Stimulated activated CD4-positive, alpha-beta T cell treated with anti-CD3 and anti-CD28 coated beads, Interleukin-15, amount 100 ng/mL, for 1 hour (primary cell): ENCODE measurements at places on chromosomes 3 and 15.

- no peak for DNase-seq
Observed at GRCh38 chr3:191959876-191960413, 499.0 kb downstream of the PYDC2 start.

DNA sequence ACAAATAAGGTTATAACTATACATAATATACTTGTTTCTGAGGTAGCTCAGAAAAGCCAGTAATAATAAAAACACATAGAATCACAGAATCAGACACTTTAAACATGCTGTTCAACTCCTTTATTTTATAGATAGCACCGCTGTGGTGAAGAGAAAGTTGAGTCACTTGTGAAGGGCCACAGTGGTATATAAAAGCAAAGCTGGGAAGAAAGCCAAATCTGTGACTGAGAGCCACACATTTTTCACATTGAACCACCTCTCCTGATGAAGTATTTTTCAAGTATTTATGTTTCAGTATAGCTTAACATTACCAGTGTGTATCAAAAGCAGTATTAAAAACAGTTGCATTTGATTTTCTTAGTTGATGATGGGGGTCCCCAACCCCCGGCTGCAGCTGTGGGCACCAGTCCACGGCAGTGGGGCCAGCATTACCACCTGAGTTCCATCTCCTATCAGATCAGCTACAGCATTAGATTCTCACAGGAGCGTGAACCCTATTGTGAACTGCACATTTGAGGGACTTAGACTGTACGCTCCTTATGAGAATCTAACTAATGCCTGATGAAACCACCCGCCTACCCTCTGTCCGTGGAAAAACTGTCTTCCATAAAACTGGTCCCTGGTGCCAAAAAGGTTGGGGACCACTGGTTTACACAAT is 46.2 kb downstream of the TBL1XR1 start:
- no peak for DNase-seq

DNA sequence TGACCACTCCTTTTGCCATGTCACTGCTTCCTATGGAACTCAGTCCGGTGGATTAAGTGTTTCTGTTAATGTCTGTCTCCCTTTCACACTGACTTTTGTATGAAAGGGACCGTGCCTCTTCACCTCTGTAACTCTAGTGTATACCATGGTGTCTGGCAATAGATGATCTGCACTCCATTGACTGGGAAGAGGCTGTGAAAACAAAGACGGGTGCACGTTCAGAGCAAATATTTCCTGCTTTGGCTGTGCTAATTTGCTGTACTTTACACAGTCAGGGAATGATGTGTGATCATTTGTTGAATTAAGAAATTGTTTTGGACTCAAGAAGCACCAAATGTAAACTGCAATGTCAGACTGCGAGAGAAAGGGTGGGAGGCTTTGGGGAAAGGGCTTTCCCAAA is 315.2 kb downstream of the RORA start:
- DNase-seq = no peak

DNA sequence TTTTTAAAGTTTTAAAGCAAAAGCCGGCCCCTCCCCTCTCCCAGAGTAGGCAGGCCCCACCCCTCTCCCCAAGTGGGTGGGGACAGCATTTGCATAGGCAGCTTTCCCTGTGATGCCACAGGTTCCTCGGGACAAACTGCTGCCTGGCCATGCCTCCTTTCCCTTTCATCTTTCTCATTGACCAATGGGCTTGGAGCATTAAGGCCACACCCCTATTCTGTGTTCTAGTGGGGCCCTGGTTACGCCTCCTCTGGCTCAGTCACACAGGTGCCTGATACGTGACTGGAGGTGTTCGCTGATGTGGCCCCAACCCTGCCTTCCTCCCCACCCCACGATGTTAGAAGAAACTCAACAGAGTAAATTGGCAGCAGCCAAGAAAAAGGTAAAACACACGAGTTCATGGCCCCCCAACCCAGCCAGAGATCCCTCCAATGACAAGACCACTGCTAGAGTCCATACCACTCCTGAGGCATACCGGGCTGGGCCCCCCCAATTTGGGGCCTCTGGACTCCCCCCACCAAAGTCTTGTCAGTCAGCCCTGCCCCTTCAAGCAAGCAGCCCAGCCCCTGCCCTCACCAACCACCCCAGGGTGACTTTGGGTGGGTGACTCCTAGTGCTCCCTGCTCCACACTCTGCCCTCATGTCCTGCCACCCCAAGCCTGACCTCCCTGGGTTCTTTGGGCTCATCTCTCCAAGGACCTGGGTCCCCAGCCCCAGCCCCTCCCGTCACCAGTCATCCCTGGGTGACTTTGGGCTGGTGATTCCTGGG is 62.8 kb upstream of the CSPG4 start:
- no peak for DNase-seq

GRCh38 chr15:53437985-53438841 is 321.2 kb downstream of the WDR72 start:
- DNase-seq = no peak

GRCh38 chr15:77037388-77038209 is 33.3 kb downstream of the TSPAN3 start:
- no peak for DNase-seq

- DNase-seq = no peak
Observed at GRCh38 chr15:52556524-52557273, 12.1 kb downstream of the ARPP19 start.

GRCh38 chr15:59662260-59662659 is 4.9 kb upstream of the GTF2A2 start:
- no peak for DNase-seq

DNA sequence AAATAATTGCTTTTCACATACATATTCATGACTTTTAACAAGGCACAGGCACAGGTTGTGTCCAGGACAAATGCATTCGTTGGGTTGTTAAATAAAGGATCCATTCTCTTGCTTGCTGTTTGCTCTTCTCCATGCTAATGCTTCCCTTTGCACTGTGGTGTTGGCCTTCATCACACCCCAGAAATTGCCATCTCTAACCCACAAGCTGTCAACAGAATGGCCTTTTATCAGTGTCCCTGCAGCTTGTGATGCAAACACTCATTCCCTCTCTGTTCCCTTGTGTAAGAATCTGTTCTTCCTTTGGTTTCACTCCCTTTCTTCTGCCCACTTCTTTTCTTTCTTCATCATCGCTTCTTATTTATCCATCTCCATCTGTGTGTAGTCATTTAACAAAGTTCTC is 72.2 kb downstream of the SLC7A14 start:
- DNase-seq = no peak

- no peak for DNase-seq
Observed at GRCh38 chr3:169661361-169662131, 2.0 kb downstream of the MECOM start.

- no peak for DNase-seq
Observed at GRCh38 chr3:61772456-61772855, 211.1 kb downstream of the PTPRG start.

- no peak for DNase-seq
Observed at GRCh38 chr3:191795196-191795595, 334.2 kb downstream of the PYDC2 start.

- DNase-seq = no peak
Observed at GRCh38 chr15:59306520-59307164, 66.0 kb downstream of the MYO1E start.

DNA sequence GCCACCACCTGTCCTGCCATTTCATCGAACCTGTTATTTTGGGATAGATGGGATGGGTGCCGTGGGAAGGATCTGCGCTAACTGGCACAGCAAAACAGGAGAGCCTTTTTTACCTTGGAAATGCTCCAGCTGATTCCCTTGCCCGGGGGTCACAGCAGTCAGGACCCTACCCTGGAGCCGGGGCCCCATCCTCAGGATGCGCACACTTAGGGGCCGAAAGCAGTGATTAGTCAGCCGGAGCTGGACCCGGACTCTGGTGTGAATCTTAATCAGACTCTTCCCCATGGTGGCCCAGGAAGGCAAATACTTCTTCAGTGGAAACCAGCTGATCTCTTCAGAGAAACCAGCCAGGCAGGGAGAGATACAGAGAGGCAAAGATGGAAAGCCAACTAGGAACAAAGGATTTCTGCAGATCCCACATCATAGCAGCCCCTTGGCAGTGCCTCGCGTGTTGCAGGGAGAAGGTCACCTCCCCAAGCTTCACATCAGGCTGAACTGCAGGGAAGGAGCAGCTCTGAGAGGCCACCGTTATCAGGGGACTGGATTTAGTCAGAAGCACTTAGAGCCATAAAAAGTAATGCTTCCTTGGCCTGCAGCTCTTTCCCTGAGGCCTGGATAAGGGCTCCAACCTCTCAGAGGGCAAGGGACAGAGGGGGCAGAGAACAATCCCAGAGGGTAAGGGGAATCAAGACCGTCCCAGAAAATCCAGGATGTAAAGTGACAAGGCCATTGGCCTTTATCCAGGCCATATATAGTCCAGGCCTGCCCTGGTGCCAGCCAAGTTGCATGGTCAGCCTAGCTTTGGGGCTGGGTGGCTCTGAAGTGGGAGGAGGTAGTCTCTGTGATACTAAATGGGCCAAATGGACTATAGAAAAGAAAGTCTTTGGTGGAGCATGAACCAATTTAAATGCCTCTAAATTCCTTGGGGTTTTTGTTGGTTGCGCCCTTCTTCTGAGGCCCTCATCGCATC is 52.9 kb downstream of the WDR76 start:
- DNase-seq = no peak

DNA sequence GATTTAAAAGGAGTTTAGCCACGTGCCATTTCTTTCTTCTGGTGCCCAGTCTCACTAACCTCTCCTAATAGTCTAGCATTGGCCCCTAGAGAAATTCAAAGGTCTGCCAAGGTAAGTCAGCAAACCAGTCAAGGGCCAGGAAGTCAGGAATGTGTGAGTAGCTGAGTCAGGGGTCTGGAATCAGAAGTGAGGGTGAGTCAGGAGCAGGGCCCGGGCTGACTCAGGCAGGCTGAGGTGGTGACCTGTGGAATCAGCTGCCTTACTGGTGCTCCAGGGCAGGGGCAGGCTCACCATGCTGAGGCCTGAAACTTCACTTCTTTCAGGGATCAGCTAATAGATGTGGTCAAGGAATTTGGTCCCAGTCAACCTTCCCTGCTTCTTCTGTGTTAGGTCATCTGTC is 105.8 kb upstream of the MYZAP start:
- no peak for DNase-seq

DNA sequence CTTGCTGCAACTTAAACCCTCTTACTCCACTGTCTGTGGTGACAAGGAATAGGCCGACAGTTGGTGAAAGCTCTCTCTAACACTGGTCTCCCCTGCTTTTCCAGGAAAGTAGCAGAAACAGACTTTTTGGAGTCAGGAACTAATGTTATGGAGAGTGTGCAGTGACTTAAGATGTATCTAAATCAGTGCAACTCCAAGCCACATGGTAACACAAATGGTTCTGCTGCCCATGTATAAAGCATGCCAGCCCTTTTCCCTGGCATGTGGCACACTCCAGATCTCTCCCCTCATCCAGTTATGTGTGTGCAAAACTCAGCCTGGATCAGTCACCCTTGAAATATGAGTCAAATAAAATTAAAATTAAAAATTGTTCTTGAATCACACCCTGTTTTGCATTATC is 55.4 kb downstream of the SEMA5B start:
- DNase-seq = no peak

GRCh38 chr3:99568663-99569335 is 69.6 kb upstream of the COL8A1 start:
- DNase-seq = no peak

DNA sequence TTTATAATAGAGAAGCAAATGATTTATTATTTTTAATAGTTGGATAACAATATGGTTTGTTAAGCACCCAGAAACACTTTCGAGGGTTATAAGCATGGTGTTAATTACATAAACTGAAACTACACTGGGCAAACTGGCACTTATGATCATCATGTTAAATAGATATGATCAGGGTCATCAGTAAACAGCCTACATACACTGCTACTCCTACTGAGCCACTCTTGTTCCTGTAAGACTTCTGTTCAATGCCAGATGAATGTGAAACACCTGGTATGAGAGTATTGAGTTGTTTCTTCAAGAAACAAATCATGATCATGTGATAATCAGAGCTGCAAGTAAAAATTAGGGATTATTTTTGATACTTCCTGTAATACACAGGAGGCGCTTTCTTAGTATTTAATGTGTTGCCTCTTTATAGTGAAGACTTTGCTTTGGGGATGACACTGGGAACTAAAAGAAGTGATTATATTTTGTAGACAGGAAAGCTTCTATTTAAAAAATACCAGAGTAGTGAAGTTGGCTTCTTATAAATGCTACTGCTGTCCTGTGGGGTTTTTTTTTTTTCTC is 32.3 kb upstream of the UTS2B start:
- no peak for DNase-seq

GRCh38 chr3:127747066-127747465 is 74.3 kb downstream of the ABTB1 start:
- no peak for DNase-seq

GRCh38 chr3:147483578-147483977 is 74.4 kb downstream of the ZIC1 start:
- no peak for DNase-seq

DNA sequence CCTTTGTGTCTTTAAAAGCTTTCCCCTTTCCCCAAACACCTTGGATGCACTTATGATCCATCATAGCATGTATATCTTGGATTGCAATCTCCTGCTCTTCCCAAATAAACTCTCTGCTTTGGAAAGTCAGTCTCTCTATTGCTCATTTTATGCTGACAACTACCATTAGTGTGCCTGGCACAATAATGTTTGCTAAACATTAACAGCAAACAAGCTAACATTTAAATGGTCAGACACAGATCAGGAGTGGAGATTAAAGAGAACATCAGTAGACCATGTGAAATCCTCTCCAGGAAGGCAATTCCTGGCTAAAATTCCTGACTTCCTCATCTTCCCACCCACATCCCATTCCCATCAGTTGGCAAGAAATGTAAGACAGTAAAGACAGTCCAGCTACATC is 44.3 kb upstream of the EIF1B start:
- DNase-seq = no peak

GRCh38 chr3:50028346-50028745 is 60.4 kb upstream of the RBM5 start:
- no peak for DNase-seq

- no peak for DNase-seq
Observed at GRCh38 chr3:123148772-123149171, 53.0 kb upstream of the SEC22A start.

GRCh38 chr3:140292684-140293083 is 357.7 kb downstream of the CLSTN2 start:
- DNase-seq = no peak

DNA sequence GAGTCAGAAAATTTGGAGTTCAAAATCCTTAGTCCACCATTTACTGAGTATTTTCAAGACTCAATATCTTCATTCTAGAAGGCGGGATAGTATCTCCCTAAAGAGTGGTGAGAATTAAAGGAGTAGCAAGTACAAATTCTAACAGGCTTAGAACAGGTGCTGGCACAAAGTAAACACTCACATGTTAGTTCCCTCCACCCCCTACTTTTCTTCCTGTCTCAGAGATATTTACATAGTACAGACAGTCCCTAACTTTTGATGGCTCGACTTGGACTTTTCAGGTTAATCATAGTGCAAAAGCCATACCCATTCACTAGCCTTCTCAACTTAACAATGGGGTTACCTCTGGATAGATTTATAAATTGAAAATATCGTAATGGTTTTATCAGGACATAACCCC is 476.2 kb upstream of the RASGRP1 start:
- no peak for DNase-seq
